Right lobe of liver (tissue), 6 donors: ENCODE measurements at places on chromosomes 2 and 18. TPM values are rescaled to one million over a fixed set of nuclear protein-coding genes. Genes with fewer than 3 reads are reported as not detected.

Gene ZC3H15
- total RNA-seq: 36.6 TPM

- no peaks in the 10 kb centered on the region for H3K4me1 ChIP-seq
- no peaks in the 10 kb centered on the region for H3K36me3 ChIP-seq
- no peak overlapping the region for H3K27ac ChIP-seq
- DNase-seq: no peak
- H3K27me3 ChIP-seq: no peaks in the 10 kb centered on the region
These were observed 387.8 kb downstream of the ZNF521 start for GRCh38 chr18:24964216-24964615.

GRCh38 chr2:235552671-235553070 is 58.8 kb downstream of the AGAP1 start:
- H3K4me1 ChIP-seq: peaks cover 13% of the 10 kb centered on the region
- H3K27ac ChIP-seq: no peak overlapping the region
- H3K27me3 ChIP-seq: no peaks in the 10 kb centered on the region
- DNase-seq: no peak
- no peaks in the 10 kb centered on the region for H3K36me3 ChIP-seq

DNA sequence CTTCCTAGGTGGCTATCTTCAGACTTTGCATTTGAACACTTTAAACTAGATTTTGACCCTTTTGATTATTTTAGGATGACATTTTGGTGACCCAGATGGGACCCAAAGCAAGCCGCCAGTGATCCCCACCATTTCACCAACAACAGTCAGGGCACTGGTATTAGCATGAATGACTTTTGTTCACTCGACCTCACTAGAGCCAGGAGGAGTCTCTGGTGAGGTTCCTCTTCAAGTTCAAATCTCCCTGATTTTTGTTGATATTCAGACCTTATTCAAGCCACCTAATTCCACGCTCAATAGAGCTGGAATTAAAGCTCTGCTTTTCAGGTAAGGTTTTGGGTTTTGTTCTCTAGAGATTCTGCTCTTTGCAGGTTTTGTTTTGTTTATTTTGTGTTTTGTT is 202.3 kb downstream of the MREG start:
- no peaks in the 10 kb centered on the region for H3K36me3 ChIP-seq
- H3K4me1 ChIP-seq: no peaks in the 10 kb centered on the region
- DNase-seq: no peak
- H3K27me3 ChIP-seq: no peaks in the 10 kb centered on the region

DNA sequence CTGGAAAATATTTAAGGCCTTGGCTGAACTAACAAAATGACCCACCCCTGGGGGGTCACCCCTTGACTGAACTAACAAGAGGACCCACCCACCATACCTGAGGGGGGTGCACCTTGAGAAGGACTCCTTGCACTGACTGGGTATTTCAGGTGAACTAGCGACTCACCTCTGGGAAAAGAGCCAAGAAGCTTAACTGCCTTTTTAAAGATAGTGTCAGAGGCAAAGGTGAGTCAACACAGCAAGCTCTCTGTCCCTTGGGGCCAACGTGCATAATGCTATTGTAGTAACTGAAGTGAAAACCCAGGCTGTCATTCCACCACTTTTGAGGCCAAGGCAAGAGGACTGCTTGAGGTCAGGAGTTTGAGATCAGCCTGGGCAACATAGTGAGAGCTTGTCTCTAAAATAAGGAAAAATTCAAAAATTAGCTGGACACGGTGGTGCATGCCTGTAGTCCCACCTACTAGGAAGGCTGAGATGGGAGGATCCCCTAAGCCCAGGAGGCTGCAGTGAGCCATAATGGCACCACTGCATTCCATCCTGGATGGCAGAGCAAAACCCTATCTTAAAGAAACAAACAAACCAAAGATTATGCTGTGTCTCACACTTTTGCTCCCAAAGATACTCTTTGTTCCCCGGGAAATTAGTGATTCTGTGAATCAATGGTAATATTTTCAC is 36.4 kb upstream of the ZCCHC2 start:
- H3K36me3 ChIP-seq: no peaks in the 10 kb centered on the region
- H3K27ac ChIP-seq: no peak overlapping the region
- H3K27me3 ChIP-seq: no peaks in the 10 kb centered on the region
- DNase-seq: no peak
- H3K4me1 ChIP-seq: no peaks in the 10 kb centered on the region
